ENCODE measurements at places on chromosomes 4 and X.
A peak's percentile ranks its signal among the peaks of the same experiment; 100 is the strongest.

DNA sequence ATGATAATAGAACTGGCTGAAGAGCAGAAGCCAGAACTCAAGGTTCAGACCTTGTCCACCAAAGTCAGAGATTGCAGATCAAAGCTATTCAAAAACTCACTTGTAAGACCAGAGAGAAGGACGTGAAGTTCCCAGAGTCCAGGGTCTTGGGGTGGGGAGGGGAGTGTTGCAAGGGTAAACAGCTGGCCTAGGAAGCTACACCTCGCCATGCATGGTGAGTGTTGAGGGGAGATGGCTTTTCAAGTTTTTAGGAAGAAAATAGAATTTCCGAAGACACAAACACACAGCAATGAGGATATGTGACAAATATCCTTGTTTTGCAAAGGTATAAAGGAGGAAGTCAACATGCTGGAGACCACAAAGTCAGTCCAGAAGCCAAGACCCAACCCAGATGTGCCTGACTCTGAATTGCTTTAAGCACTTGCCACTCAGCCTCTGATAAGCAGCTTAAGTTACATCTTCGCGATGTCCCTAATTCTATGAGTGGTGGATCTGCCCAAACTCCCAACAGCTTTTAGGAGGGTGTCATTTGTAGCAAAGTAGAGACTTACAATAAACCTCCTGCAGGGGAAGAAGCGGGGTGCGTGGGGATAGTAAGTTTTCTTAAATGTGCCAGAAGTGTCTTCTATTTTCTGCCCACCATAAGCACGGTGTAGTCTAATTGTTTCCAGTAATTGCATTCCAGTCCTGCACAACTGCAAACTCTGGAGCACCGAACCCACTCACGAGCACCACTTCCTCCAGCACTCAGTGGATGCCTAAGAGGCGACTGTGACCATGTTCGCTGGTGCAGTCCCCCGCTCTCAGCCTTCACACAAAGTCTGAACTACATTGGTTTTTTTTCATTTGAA is 26.5 kb downstream of the HAND2 start:
- no peak for DNase-seq

GRCh38 chrX:38045538-38046096 is 39.3 kb downstream of the SYTL5 start:
- no peak for DNase-seq

DNA sequence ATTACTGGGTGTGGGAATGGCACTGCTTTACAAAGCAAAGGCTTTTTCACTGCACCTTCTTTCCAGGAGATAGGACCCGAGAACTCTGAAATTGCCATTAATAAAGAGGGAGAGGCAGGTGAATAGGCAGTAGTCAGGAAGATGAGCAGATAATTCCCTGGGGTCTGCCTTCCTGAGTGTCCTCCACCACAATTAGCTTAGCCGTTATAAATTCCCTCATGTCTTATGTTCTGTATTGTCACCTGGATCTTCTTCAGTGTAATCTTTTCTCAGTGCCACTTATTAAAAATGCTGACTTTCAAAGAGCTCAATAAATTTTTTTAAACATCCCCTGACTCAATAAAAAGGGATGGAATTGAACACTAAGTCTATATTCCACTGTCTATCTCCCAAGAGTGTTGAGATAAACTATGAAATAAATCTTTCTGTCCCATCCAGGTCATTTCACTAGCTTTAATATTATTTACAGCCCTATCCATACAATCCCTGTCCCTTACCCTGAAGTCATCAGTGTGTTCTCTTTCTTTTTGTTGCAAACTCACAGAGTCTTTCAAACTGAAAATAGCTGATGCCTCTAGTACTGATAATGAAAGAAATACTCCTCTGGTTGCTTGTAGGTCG is 272.2 kb upstream of the NRK start:
- no peak for DNase-seq

GRCh38 chrX:83416273-83416672 is 91.8 kb upstream of the POU3F4 start:
- DNase-seq: peak; percentile 1

DNA sequence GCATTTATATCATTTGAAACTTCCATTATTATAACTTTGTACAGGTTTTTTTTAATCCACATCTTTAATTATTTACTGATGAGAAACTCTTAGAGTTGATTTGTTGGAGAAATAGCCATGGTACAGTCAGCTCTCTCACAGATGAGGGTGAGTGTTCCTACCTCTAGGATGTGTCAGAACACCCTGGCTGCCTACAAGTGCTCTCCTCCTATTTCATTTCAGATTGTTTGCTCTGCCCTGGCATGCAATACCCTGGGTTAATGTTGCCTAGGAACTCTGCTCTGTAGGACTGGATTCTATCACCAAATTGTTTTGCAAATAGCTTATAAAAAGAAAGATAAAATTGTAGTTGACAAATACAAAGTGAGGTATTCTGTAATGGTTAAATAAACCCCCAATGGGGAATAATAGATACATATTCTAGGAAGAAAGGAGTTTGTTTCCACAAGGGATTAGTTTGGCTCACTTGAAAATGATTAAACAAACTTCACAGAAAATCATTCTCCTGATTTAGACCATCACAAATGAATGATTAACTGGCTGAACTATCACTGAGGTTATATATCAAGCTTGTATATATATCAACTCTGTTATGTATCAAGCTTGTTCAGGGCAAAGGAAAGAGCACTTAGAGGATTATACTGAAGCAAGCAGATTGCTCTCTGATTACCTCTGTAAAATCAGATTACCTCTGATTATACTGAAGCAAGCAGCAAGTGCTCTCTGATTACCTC is 150.0 kb downstream of the PDE5A start:
- DNase-seq: no peak

- no peak for DNase-seq
Observed at GRCh38 chr4:176406736-176407135, 87.0 kb downstream of the SPCS3 start.

All from kidney capillary endothelial cell (primary cell).